SIG-M5 (cell line): ENCODE measurements at places on chromosomes 5 and 9.

- no peak for DNase-seq
These were observed 6.2 kb upstream of the TCERG1 start for GRCh38 chr5:146440870-146441495.

- DNase-seq, result no peak
These were observed 162.4 kb upstream of the ZNF608 start for GRCh38 chr5:124908581-124909451.

- no peak for DNase-seq
These were observed 21.0 kb downstream of the CSF1R start for GRCh38 chr5:150065346-150065745.

DNA sequence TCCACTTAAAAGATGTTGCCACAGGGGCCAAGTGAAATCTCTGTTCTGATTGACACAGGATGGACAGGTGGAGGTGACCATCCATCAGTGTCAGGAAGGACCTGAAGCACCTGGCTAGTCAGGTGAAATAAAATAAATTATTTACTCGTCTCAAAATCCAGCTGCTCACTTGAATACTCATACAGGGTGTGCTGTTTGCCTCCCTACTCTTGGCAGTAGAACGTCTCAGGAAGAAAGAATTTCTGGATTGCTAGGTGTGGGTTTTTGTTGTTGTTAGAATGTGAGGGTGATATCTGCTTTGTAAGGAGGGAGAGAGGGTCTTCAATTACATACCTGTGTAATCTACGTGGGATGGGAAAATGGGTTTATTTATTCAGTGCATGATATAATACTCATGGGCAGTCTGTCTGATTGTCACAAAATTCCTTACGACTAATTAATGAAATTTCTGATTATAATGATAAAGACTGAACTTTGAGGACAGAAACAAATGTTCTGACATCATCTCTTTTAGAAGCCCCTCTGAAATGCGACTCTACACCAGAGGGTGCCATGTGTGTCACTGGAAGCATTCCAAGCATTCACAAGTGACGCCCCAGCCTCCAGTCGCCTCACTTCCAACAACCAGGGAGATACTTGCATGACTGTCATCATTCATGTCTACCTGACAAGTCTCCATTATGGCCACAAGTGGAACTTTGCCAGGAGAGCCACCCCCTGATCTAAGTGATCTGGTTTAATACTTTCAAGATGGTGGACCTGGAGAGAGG, 218.4 kb downstream of the GAPVD1 start:
- DNase-seq, result no peak

- no peak for DNase-seq
These were observed 132.2 kb upstream of the ASTN2 start for GRCh38 chr9:117546894-117547678.

DNA sequence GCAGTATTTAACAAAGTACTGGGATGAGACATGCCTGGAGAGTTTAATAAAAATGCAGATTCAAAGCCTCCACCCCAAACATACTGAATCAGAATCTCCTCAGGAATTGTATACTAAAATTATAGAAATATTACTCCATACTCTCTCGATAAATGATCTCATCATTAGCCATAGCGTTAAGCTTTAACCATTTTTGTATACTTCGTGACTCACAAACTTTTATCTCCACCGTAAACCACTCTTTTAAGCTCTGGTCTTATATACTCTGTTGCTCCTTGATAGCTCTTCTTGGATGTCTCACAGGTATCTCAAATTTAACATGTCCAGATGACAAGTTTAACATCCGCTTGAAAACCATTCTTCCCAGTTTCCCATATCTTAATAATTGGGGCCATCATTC, 327.8 kb downstream of the ADGRV1 start:
- DNase-seq, result no peak

DNA sequence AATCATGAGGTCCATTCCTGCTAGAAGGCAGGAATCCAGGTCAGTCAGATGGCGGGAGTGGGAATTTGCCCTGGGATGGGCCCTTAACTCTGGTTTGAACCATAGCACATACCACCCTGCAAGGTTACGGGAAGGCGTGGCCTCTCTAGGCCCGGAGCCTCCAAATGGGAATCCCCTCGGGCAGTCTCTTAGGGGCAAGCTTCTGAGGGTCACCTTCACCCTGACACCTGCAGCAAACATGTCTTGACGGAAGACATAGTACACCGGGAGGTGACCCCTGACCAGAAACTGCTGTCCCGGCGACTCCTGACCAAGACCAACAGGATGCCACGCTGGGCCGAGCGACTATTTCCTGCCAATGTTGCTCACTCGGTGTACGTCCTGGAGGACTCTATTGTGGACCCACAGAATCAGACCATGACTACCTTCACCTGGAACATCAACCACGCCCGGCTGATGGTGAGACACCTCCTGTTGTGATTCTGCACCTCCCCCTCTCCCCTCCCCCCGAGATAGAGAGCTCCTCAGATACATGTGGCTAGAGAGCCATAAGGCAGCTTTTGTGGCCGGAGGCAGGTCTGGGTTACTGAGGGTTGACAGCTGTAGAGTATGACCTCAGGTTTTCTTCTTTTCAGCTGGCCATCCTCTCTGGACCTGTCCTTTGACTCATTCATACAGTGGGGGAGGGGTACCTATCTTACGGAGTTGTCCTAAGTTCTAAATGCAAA, 957 bp downstream of the PRELID1 start:
- no peak for DNase-seq

GRCh38 chr9:128084746-128085145, 16.7 kb downstream of the SLC25A25 start:
- no peak for DNase-seq

DNA sequence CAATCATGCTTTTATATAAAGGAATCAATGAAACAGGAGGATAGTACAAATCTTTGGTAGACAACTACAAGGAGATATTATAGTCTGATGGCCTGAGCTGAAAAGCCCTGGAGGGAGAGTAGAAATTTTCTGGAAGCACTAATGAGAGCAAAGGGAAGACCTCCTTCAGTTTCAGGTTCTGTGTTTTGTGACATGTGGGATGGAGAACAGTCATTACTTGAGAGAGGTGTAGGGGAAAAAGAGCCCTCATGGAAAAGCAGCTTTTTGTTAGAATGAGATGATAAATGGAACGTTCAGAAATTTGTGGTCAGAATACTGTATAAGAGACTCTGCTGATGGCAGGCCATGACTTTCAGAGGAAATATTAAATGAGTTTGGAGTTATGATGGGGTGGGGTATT, 360.6 kb upstream of the MEF2C start:
- no peak for DNase-seq

DNA sequence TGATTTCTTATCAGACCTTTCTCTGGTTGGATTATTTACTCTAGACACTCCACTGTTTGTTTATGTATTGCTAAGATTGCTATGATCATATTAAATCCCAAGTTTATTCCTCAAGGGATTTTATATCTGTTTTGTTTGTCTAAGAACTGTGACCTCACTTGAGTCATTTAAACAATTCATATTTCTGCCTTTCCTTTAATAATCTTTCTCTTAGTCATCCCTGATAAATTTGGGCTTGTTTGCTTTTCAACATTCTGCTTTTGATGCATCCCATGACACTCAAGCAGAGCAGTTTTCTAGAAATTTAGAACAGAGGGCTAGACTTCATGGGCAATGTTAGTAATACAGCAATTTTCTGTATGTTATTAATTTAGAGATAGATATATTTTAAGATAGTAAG, 231.6 kb upstream of the TNC start:
- DNase-seq, result no peak

DNA sequence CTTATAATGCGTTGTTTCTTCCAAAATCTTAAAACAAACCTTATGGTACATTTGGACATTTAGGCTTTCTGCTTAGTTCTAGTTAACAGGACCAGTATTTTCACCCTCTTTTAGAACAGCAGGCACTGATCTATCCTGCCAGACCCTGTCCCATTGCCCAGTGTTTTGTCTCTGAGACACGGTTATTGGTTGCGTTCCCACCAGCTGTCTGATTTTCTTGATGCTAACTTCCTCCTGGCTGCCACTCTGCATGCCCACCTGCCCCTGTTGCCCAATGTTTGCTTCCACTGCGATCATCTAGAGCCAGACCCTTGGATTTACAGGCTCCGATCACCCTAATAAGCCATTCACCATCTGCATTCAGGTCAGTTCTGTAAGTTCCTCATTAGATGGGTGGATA, 506.0 kb upstream of the CDH6 start:
- DNase-seq, result no peak

GRCh38 chr9:70594386-70594944, 180.0 kb upstream of the KLF9 start:
- DNase-seq, result no peak

DNA sequence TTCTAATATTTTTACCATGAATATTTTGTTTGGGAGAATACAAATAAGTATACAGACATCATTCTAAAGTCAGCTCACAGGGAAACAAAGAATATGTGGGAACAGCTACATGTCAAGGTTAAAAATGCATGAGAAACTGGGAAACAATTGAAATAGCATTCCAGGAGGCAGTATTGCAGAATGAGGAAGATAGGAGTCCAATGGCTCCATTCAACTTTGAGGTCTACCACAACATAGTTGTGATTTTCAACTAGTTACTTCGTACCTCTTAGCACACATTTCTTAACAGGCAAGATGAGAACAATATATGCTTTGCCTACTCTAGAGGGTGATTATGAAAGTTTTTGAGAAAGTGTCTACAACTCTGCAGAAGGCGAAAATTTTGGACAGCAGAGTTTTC, 35.2 kb upstream of the CAST start:
- no peak for DNase-seq

DNA sequence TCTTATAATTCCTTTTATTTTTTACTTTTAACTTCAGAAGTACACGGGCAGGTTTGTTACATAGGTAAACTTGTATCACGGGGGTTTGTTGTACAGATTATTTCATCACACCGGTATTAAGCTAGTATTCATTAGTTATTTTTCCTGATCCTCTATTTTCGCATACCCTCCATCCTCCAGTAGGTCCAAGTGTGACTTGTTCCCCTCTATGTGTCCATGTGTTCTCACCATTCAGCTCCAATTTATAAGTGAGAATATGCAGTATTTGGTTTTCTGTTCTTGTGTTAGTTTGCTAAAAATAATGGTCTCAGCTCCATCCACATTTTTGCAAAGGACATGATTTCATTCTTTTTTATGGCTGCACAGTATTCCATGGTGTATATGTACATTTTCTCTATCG, 43.1 kb upstream of the IFNE start:
- DNase-seq, result no peak

DNA sequence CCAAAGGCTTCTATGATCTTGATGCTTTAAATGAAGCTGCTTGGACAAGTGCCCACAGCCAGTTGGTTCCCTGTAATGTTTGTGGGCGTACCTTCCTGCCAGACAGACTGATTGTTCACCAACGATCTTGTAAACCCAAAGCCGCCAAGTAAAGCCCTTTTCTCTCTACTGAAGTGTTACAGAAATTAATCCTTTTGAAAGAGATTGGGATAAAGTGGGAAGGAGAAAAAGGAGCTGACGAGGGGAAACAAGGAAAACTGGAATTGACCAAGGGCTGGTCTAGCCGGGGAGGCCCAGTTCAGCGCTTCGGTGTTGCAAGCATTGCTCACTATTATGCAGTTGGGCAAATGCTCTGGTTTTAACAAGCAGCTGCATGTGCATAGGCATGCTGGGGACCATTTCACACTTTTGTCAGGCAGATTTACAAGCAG, 53.2 kb downstream of the ZNF474 start:
- no peak for DNase-seq

- no peak for DNase-seq
These were observed 42.6 kb upstream of the ANKH start for GRCh38 chr5:14914193-14914592.

DNA sequence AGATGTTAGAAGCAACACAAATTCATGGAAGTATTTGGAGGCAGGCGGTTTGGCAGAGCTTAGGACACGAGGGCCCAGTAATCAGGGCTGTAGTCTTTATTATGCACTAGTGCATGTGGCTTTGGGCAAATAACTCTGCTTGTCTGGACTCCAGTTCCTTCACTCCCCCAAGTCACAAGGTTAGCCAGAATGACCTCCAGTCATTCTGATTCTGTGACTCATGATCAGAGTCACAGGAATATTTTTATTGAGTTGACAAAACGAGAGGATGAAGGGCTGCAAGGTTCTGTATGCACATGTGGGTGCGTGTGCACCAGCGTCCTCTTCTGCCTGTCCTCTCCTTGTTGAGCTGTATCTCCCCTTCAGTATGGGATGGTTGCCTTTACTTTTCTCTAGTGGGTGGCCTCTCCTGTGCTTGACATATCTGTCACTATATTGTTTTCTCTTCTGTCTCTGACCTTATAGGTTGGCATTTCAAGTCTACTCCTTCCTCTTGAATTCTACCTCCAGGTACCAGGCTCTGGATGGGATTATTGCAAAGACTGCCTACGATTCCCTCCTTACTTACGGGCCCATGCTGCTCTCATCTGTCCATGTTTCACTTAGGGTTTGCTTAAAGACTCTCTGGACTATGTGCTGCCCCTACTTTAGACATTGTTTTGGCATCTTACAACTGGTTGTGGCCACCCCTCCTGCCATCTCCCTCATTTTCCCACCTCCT, 94.6 kb downstream of the KDM4C start:
- no peak for DNase-seq

- no peak for DNase-seq
These were observed 49.9 kb downstream of the GDNF start for GRCh38 chr5:37789991-37790390.

DNA sequence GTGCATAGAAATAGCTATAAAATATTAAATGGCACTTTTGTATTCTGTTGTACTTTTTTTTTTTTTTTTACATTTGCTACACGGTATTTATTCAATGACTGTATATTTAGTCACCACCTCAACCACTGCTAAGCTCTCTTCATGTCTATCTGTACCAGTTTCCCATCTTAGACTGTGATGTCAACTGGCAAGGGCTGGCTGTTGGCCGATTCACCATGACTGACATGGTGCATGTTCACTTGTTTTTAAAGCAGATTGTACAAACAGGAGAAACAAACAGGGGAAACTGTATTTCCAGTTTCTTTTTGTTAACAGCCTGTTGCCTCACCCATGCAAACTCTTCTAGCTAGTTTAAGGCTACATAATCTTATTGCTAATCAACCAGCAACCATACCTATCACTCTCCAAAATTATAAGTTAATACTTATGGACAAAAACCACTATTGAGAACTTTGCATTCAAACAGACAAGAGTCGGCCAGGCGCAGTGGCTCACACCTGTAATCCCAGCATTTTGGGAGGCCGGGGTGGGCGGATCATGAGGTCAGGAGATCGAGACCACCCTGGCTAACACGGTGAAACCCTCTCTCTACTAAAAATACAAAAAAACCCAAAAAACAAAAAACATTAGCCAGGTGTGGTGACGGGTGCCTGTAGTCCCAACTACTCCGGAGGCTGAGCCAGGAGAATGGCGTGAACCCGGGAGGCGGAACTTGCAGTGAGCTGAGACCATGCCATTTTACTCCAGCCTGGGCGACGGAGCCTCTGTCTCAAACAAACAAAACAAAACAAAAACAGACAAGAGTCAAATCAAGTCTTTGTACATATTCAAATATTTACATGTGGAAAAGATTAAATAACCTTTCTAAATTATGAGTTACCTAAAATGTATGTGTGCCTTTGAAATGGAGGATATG, 13.2 kb downstream of the ZFAND5 start:
- DNase-seq, result no peak

GRCh38 chr9:8784838-8785237, 985.3 kb upstream of the DMAC1 start:
- no peak for DNase-seq

- no peak for DNase-seq
These were observed 13.1 kb downstream of the LPCAT1 start for GRCh38 chr5:1510631-1511030.

- DNase-seq, result no peak
These were observed 28.7 kb downstream of the DNM1 start for GRCh38 chr9:128231638-128232527.

- DNase-seq, result no peak
These were observed 288.1 kb downstream of the GADD45G start for GRCh38 chr9:89892920-89893319.
